Epithelial cell of proximal tubule (primary cell): ENCODE measurements at places on chromosomes 1 and 21.

GRCh38 chr1:9551984-9552383, 12.7 kb downstream of the SLC25A33 start:
- DNase-seq: no peak

GRCh38 chr1:239858057-239858456, 233.6 kb upstream of the FMN2 start:
- peak; percentile 52 for DNase-seq

DNA sequence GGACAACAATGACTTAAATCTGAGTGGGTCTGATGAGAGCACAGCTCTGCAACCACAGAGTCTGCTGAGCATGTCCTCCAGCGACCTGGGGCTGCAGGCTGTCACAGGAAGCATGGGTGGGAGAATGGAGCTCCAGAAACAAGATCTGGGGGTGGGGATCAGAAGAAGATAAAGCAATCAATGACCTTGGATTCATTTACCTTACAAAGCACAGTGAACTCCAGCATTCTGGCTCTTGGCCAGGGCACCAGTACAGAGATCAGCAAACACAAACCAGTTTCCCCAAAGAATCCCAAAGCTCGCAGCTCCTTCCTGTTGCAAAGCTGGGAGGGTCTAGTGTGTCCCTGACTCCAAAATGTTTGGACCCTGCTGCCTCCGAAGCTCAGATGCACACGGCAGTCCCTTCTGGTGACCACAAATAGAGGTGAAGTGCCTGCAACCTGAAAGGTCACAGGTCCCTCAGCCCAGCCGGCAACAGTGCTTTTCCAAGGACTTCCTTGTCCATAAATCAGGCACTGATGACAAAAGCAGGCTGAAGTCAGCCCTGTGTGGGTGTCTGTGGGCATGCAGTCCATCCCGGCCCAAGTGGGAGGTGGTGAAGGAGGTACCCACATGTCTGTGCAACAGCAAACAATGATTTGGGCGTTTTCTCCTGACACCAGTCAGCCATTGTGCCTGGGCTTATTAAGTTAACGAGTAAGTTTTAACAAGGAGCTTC, 76.1 kb downstream of the SH3BGR start:
- no peak for DNase-seq

- DNase-seq: no peak
These were observed 37.9 kb upstream of the PODN start for GRCh38 chr1:53024117-53024516.
